Activated naive CD4-positive, alpha-beta T cell treated with anti-CD3 and anti-CD28 coated beads, Interleukin-2, amount 10 ng/mL, durations not matched to agents 5 hours and 36 hours (primary cell): ENCODE measurements at places on chromosomes 16 and 17. TPM values are rescaled to one million over a fixed set of nuclear protein-coding genes. Genes with fewer than 3 reads are reported as not detected.

TMEM170A gene
- 35.5 TPM for total RNA-seq

CDC6 gene
- total RNA-seq, result 52.8 TPM

SEPTIN12 gene
- not detected for total RNA-seq

CD300E gene
- total RNA-seq, result not detected

TLCD3B gene
- 5.8 TPM for total RNA-seq

BAIAP2 gene
- total RNA-seq, result 3.5 TPM

CTCF gene
- total RNA-seq, result 73.3 TPM

CEP295NL gene
- not detected for total RNA-seq

LRRC37A3 gene
- 19.1 TPM for total RNA-seq

DNAI2 gene
- total RNA-seq, result 1.5 TPM

AFMID gene
- total RNA-seq, result 13.8 TPM

GDE1 gene
- 18.9 TPM for total RNA-seq

SLFN12L gene
- 99.0 TPM for total RNA-seq

AATK gene
- 0.05 TPM for total RNA-seq
